ENCODE measurements at places on chromosomes 12 and 14. TPM values are rescaled to one million over a fixed set of nuclear protein-coding genes. Genes with fewer than 3 reads are reported as not detected.

GRCh38 chr12:79307340-79307739 is 383.4 kb downstream of the PAWR start:
- H3K36me3 ChIP-seq = no peaks in the 10 kb centered on the region
- H3K27me3 ChIP-seq = no peaks in the 10 kb centered on the region
- no peak overlapping the region for H3K4me3 ChIP-seq
- H3K27ac ChIP-seq = no peak overlapping the region
- no peak for DNase-seq
- H3K4me1 ChIP-seq = no peaks in the 10 kb centered on the region

Gene FGF23
- not detected for total RNA-seq

DNA sequence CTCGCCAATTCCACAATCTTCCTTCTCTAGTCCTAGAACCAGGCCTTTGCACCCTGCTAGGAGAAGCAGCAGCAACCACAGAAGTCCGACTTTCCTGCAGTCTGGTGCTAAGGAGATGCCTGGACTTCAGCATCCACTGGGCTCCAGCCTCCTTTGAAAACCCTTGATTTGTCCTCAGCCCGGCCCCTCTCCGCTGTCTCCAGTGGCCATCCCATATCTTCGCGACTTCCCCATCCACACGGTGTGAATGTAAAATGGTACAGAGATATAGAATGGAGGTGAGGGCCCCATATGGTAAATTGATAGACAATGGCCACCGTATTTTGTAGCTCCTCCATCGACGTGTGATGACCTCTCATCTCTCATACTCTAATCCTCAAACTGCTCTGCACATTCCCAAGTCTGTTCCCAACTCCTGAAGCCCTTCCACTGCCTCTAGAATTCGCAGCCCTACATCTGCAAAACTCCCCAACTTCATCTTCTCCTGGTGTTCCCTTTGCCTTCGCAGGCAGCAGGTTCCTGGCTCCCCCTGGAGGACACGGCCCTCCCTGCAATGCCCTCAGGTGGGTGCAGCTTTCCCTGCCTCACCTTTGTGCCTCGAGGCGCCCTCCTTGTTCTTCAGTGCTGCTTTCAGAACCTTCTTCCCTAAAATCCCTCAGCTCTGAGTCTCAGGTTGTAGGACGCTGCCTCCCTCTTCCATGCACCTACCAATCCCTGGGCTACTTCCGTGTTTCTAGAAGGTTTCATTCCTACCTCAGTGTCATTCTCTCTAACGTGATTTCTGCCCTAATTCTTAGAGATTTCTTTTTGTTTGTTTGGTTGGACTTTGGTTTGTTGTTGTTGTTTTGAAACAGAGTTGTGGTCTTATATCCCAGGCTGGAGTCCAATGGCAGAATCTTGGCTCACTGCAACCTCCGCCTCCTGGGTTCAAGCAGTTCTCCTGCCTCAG is 36.7 kb downstream of the TMBIM6 start:
- no peaks in the 10 kb centered on the region for H3K4me1 ChIP-seq
- peak; percentile 60 for DNase-seq
- no peak overlapping the region for H3K27ac ChIP-seq
- no peak overlapping the region for H3K4me3 ChIP-seq
- H3K36me3 ChIP-seq = no peaks in the 10 kb centered on the region

DNA sequence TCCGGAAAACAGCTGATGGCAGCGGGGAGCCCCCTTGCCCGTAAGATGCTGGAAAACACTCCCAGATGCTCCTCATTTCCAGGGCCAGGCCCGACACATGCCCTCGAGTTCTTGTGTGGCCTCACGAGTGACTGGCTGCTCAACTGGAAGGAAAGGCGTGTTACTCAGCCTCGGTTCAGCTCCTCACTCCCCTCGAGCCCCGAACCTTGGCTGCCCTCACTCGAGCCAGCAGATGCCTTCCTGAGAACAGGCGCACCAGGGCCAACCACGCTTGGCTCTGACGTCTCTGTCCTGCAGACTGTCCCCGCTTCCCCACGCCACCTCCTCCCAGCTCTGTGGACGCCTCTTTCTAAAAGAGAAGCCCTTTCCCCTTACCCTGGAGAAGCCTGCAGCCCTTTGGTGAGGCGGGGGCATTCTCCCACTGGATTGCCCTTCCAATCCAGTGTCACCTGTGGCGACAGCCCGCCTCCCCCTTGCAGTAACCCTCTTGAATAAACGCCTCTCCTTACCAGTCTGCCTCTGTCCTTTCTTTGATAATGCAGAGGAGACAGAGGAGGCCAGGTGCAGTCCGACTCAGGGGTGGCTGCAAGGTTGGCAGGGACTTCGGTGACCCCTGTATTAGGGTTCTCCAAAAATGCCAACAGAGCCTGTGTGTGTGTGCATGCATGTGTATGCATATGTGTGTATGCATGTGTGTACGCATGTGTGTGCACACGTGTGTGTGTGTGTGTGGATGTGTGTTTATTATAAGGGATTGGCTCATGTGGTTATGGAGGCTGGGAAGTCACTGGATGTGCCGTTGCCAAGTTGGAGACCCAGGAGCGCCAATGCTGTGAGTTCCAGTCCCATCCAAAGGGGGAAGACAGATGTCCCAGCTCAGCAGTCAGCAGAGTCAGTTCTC is 166.3 kb downstream of the KIF26A start:
- no peak for DNase-seq
- H3K36me3 ChIP-seq = no peaks in the 10 kb centered on the region
- no peaks in the 10 kb centered on the region for H3K4me1 ChIP-seq
- H3K27ac ChIP-seq = no peak overlapping the region

Gene PRDM4
- total RNA-seq = 31.1 TPM

DNA sequence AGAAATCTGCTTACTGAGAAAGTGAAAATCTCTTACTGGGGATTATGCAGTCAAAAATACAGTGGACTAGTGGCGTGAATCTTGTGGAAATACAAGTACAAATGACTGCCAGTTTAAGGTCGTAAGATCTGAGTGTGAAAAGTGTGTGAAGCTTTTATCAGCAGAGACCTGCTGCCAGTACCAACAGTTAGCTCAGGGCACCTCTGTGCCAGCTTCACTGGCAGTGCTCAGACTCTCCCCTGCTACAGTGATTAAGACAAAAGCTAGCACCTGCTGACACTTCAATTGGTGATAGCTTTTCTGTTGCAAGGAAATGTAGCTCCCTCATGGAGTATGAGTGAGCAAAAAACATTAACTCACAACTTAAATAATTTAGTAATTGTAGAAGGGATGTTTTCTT is 185.1 kb downstream of the ANO6 start:
- H3K4me1 ChIP-seq = no peaks in the 10 kb centered on the region
- H3K4me3 ChIP-seq = no peak overlapping the region
- no peak for DNase-seq
- no peaks in the 10 kb centered on the region for H3K36me3 ChIP-seq
- no peaks in the 10 kb centered on the region for H3K27me3 ChIP-seq

Gene GPR137C
- 1.2 TPM for total RNA-seq

GRCh38 chr14:50092006-50092555 is 24.3 kb downstream of the VCPKMT start:
- no peak overlapping the region for H3K4me3 ChIP-seq
- H3K36me3 ChIP-seq = no peaks in the 10 kb centered on the region
- H3K27me3 ChIP-seq = no peaks in the 10 kb centered on the region
- no peak overlapping the region for H3K27ac ChIP-seq

DNA sequence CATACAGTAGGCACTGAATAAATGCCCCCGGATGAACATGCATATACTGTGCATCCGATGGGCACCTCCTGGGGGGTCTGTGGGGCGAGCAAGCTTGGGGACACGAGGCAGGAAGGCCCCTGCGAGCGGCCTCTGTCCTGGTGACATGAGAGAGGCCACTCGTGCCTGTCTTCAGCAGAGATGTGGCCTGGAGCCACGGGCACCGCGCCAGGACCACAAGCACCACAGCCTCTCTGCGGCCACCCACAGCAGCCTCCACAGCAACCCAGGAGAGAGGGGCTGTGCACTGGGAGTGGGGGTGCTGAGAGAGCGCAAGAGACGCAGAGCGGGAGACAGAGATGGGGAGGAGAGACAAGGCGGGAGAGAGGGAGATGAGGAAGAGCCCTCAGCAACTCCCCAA is 118.5 kb downstream of the RFLNA start:
- no peak overlapping the region for H3K4me3 ChIP-seq
- H3K36me3 ChIP-seq = no peaks in the 10 kb centered on the region
- DNase-seq = no peak
- peak overlapping the region; percentile 84 for H3K27ac ChIP-seq

Gene LMO3
- total RNA-seq = 56.3 TPM

Gene TAS2R13
- 6.9 TPM for total RNA-seq

DNA sequence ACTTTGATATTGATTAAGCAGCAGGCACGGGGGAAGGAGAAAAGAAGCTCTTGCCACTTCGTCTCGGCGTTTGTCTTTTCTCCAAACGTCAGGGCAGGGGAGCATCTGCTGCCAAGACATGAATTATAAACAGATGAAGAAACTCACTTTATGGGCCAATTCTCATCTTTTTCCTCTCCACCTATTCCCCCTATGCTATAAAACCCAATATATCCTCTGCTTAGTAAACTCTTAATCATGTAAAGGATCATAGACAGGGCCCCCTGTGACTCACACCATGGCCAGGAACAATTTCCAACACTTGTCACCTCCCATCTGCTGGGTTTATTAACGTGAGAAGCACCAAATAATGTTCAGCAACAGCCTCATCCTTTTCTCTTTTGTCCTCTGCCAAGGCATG is 1092.1 kb upstream of the TMEM132C start:
- H3K4me3 ChIP-seq = no peak overlapping the region
- DNase-seq = no peak
- no peaks in the 10 kb centered on the region for H3K27me3 ChIP-seq
- no peaks in the 10 kb centered on the region for H3K4me1 ChIP-seq
- H3K36me3 ChIP-seq = no peaks in the 10 kb centered on the region
- no peak overlapping the region for H3K27ac ChIP-seq

DNA sequence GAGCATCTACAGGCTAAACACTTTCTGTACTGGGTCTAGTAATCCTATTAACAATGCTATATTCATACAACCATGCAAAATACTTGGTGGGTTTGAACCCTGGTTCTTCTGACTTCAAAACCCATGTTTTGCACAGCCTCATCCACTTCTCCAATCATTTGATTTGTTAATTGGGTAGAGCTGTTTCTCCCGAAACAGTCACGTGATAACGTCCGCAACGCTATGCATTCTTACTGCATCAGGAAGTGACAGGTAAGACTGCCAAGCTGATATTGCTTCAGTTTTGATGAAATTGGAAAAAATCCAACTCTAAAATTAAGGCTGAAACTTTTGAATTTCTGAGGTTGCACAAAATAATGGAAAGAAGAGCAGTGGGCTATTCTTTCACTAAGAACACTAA is 30.4 kb upstream of the RNU6-7 start:
- H3K27ac ChIP-seq = no peak overlapping the region
- no peak for DNase-seq
- H3K36me3 ChIP-seq = no peaks in the 10 kb centered on the region
- H3K4me1 ChIP-seq = no peaks in the 10 kb centered on the region

Data from breast epithelium (tissue), 4 donors.